ENCODE measurements at places on chromosomes 3 and 15.

GRCh38 chr3:42898896-42899675 is 6.9 kb upstream of the ZNF662 start:
- no peak for DNase-seq

DNA sequence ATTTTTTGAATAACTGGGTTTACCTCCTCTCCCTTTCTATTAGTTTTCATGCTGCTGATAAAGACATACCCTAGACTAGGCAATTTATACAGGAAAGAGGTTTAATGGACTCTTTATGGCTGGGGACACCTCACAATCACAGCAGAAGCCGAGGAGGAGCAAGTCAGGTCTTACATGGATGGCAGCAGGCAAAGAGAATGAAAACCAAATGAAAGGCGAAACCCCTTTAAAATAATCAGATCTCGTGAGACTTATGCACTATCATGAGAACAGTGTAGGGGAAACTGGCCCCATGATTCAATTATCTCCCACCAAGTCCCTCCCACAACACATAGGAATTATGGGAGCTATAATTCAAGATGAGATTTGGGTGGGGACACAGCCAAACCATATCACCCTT is 2.0 kb upstream of the RSL24D1 start:
- DNase-seq, result no peak

DNA sequence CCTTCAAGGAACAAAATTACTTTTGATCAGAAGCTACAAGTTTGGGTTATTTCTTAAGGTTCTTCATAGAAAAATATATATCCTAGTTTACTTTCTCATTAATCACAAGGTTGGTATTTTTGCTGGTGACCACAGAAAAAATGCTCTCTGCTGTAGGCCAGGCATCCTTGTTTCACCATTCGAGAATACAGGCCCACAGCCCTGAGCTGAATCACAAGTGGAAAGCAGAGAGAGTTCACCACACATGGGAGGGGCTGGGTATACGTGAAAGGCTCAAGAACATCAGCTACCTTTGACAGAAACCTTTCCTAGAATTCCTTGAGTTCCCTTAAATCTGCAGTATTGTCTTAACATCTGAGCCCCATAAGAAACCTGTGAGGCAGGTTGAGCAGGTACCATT is 23.2 kb downstream of the CPEB1 start:
- DNase-seq, result no peak

- DNase-seq, result no peak
Measured at GRCh38 chr15:81303244-81304225, 20.4 kb downstream of the STARD5 start.

- DNase-seq, result no peak
Measured at GRCh38 chr3:71994906-71995305, 210.0 kb upstream of the PROK2 start.

DNA sequence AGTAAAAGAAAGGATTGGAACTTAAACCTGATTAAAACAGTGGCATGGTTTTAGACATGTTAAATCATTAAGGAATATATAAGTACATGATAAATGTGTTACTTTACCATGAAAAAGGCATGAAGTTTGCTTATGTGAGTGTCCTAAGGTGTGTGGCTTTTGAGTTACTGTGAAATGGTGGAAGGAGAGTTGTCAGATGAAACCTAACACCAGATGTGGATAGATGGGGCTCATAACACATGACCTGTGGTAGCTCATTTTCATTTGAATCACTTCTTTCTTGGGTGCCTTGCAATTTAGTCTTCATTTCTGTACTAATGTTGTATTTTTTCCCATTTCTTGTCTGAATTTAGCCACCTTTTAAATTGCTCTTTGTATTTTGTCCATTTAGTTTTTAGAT is 13.0 kb downstream of the MEF2A start:
- no peak for DNase-seq

DNA sequence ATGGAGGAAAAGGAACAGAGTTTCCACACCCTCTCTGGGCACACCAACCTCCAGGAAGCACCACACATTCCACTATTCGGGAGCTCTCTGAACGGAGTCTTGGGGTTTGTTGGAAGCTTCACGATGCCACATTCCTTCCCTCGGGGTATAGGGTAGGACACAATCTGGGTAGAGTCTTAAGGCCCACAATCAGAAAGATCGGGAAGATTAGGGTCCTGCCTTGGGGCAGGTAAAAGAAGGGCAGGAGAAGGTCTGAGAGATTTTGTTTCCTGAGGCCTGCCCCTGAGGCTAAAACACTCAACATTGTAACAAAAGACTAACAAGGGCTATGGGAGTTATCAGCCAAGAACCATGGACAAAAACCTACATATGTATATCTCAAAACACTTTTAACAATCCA is 89.2 kb upstream of the RAP2B start:
- no peak for DNase-seq

DNA sequence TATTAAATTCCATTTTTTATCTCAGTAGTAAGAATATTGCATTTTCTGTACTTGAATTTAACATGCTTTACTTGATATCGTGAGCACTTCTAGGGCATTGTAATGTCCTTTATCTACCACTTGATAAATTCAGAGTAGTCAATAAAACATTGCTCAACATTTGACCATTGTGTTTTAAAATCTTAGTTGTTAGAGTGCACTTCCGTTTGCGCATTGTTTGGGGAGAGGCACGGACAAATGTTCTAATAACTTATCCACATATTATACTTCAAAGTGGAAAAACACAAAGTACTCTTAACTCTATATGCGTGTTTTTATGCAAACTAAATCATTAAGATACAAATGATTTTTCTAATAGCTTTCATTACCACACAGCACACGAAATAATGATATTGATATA is 419 bp downstream of the FAM227B start:
- no peak for DNase-seq

DNA sequence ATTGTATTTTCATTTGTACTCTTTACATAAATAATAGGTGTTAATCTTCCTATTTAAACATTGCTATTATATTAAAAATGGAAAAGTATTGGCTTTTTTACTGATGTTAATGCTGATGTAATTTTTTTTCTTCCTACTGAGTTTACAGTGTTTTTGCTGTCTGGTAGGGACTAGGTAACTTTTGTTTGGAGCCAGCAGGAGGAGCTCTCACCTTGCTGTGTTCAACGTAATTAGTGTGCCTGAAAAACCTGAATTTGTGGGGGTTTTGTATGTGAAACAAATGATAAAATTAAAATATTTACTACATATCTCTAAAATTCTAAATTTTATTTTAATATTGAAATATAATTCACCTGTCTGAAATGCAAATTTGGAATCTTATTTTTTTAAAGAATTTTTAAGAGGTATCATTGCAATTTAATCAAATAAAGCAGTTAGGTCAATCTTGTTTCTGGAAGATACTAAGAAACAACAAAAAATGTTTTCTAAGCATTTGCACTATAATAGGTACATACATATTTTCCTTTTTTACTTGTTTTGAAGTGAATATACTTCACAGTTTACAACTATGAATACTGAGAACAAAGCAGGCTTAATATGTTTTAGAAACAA is 48.8 kb downstream of the EPHA6 start:
- DNase-seq, result no peak
